Stimulated activated CD4-positive, alpha-beta T cell treated with anti-CD3 and anti-CD28 coated beads, Interleukin-2, amount 100 ng/mL, for 24 hours (primary cell): ENCODE measurements at places on chromosomes 6 and 20.

DNA sequence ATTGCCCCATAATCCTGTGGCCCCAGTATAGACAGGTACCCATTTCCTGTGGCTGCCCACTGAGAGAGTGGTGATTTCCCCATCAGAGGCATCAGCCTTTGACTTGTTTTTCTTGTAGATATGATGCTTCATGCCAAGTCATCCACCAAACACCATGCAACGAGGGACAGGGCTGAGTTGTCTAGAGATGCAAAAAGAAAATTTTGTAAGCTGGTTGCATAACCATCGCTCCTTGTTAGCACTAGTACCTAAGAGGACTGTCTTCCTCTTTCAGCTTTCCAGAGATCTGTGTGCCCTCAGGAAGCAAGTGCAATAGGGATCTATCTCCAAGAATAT, 166.8 kb downstream of the BCAS1 start:
- DNase-seq, result no peak

GRCh38 chr20:40323361-40323794, 365.7 kb downstream of the MAFB start:
- DNase-seq, result no peak

DNA sequence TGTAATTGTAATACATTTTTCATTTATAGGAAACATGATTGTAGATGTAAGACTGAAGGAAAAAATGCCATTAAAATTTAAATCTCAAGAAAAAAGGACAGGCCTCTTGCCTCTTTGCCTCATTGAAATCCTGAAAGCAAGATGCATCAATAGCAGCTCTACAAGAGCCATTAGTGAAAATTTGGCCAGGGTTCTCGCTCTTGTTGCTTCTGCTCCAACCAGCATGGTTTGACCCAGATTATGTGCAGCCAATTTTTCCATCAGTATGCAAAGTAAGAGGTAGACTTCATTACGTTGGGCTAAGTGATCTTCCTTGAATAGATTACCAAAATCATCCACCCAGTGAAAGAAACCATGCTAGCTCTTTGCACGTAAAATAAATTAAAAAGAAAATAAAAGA, 106.6 kb downstream of the SGK1 start:
- no peak for DNase-seq

DNA sequence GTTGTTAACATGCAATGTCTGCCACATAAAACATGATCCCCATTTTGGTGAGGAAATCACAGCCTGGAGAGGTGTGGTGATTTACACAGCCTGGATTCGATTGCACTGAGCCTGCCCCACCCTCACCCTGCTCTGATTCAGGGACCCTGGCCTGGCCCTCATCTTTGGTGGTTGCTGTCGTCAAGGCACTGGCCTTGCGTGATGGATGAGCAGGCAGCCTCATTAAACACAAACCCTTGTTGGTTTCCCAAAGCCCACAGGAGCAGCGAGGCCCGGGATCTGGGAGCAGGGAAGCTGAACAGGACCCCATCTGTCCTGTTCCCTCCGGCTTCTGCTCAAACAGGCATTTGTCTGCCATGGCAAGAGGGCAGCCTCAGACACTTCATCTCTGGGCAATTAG, 70.8 kb downstream of the CHMP4B start:
- no peak for DNase-seq

DNA sequence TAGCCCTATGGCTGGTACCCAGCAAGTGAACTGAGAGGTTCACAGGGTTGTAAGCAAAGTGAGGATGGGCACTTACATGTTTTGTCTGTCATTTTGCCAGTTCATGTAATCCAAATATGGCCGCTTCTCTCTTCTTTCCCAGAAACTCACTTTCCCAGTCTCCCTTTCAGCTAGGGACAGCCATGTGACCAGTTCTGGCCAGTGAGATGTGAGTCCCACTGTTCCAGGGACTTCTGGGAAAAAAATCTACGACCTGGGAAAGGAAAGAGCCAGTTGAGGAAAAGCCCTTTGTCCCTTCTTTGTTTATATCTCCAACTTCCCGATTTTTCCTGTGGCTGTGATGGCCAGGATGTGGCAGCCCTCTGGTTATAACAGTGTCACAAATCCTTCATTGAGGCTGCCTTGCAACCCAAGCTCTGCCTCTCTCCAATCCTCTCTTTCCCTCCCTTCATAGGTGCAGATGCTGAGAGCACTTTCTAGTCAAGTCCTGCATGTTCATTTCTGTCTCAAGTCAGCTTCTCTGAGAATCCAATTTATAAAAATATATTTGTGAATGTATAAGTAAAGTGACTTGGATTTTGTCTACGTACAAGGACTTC, 148.6 kb upstream of the ZFP64 start:
- DNase-seq, result no peak

GRCh38 chr20:62332421-62332820, 29.6 kb downstream of the ADRM1 start:
- DNase-seq, result no peak

GRCh38 chr20:15637950-15638754, 935.1 kb downstream of the KIF16B start:
- no peak for DNase-seq

DNA sequence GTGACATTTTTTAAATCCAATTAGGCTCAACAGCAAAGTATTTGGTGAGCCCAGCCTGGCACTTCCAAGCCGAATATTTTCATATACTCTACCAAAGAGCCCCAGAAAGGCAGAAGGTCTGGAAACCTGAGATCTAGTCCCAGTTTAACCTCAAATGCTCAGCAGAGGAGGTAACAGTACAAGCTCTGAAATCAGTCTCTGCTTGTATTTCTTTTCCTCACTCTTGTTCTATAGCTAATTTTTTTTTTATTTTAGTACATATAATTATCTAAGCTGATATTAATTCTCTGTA, 9.1 kb downstream of the SOD2 start:
- no peak for DNase-seq

DNA sequence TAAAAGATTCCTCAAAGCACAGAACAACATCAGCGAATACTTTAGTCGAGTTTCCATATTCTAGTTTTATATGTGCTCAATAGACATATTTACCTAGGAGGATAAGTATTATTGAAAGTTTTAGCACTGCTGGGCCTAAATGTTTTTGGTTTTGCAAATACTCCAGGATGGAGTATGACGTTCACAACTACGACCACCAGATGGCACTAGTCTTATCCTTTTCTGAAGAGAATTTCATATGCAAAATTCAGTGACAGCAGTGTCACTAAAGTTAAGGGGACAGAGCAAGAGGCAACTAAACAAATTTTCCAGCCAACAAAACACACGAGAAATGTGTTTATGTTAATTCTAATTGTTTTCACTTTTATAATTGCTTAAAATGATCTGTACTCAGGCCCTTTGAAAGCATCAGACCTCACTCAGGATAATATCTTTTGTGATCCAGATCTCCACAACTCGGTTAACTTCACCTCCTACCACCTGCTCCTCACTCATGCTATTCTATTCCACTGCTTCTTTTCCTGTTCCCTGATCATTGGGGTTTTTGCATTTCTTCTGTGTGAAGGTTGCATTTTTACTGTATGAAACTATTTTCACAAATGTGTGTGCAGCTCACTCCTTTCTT, 220.8 kb downstream of the TRDN start:
- DNase-seq, result peak; percentile 22

GRCh38 chr6:163291622-163292021, 122.9 kb upstream of the QKI start:
- DNase-seq, result no peak

GRCh38 chr6:150327117-150327774, 41.6 kb upstream of the IYD start:
- DNase-seq, result no peak

GRCh38 chr6:46265373-46265772, 94.6 kb upstream of the ENPP5 start:
- DNase-seq, result no peak

DNA sequence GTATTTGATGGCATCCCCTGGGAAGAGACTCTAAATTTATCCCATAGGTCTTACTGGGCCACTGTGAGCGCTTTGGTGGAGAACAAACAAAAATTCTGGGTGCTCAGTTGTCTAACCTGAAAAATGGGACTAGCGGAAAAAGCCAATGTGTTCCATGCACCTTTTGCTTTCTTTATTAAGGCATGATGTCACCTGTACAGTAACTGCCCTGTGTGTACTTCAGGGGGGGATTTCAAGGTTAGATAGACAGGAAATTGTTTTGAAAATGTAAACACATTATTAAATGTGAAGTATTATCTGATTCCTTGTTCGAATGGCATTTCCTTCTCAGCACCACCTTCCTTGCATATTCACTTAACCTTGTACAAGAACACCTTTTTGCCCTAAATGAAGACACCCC, 1.2 kb upstream of the EDN1 start:
- DNase-seq, result no peak

- DNase-seq, result no peak
These were observed 3.4 kb upstream of the ZHX3 start for GRCh38 chr20:41320976-41321375.

- DNase-seq, result no peak
These were observed 48.8 kb downstream of the PRL start for GRCh38 chr6:22247916-22248482.

GRCh38 chr6:44668976-44669934, 281.7 kb downstream of the CDC5L start:
- no peak for DNase-seq

DNA sequence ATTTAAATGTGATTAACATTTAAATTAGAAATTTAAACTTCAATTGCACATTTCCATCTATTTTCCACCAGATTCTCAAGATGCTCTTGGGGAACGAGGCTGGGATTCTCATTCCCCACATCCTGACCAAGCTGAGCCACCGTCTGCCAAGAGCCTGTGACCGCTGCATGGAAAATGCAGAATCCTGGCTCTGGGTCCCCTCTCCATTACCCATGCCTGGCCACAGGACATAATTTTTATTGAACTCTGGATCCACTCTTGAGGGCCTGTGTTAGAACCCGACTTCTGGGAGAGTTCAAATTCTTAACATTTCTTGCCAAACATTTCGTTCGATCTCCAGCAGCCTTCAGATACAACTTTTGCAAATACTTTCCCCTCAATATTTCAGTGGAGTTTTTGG, 201.6 kb upstream of the SNX9 start:
- no peak for DNase-seq

GRCh38 chr6:26342106-26343004, 22.6 kb upstream of the BTN3A2 start:
- DNase-seq, result no peak

GRCh38 chr6:139271056-139271455, 20.7 kb downstream of the TXLNB start:
- DNase-seq, result no peak

GRCh38 chr6:79157961-79158644, 76.4 kb downstream of the HMGN3 start:
- no peak for DNase-seq

DNA sequence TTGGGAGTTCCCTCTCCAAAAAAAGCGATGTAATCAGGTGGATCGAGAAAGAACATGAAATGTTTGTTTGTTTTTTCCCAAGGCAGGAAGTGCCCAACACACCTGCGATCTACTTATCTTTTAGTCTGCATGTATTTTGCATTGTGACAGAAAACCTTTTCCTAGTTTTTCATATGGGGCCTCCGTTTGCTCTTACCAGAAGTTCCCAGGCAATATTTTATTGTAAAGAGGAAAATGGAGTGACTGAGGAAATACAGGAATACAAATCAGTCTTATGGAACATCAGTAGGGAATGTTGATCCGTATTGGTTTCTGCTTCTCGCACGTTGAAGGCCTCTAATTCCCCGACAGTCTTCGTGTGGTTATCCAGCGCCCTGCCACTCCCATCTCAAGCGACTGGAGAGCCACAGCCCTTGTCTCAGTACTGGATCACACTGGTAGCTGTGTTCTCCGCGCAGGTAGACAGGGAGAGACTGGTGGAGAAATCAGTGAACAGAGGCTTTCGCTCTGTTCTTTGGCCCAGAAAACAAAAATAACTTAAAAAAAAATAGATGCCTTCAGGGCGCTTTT, 107.4 kb downstream of the TRIM27 start:
- no peak for DNase-seq

DNA sequence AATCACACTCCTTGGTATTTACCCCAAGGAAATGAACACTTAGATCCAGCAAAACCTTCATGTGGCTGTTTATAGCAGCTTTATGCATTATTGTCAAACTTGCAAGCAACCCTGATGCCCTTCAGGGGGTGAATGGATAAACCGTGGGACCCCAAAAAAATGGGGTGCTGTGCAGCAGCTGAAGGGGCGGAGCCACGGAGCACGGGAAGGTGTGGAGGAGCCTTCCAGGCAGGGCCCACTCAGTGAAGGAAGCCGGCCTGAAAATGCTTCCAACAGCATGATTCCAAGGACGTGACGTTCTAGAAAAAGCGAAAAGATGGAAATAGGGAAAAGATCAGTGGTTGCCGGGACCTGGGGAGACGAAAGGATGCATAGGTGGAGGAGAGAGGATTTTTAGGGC, 25.6 kb upstream of the FRMD1 start:
- no peak for DNase-seq

- DNase-seq, result no peak
These were observed 101.9 kb upstream of the NAA20 start for GRCh38 chr20:19915111-19915798.

DNA sequence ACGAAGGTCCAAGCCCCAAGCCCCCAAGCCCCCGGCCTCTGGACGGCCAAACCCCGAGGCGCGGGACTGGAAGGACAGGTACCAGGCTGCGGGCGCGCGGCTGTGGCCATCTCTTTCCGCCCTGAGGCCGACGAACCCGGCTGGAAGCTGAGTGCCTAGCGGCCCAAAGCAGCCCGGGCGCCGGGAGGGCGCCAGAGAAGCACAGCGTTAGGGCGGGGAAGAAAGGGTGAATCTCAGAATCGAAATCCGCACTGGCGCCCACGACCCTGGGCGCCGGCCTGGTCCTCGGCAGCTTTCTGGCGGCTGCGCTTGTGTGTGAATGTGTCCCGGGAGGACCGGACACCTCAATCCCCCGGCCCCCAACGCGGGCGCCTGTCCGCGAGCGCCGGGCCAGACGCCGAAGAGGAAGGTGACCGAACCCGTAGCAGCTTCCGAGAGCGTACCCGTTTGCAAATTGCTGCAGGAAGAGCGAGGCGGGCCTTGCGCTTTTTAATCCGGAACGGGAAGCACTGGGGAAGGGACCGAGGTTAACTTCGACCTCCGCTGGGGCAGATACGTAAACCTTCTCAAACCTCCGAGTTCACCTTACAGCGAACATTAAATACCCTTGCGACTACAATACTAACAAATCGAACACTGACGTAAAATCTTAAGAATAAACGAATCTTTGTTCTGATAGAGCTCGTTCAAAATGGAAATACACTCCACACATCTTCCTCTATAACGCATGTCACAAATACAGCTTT, 2.9 kb downstream of the NRN1 start:
- peak; percentile 46 for DNase-seq

DNA sequence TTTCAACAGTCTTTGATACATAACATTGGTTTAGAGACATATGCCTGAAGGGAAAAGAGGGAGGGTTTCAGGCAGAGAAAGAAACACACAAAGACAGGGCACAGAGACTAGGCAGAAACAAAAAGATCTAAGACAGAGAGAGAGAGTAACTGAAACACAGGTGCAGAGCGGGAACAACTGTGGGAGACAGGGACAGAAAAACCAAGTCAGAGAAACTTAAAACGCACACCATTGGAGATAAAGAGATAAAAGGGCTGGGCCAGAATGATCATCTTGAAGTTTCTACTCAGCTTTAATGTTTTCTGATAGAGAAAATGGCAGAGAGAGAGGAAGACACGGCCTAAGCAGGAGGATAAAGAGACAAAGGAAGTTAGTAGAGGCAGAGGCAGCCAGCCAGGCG, 11.8 kb downstream of the UNC5CL start:
- no peak for DNase-seq
